ENCODE measurements at places on chromosomes 13 and 19.

- no peak for DNase-seq
Measured at GRCh38 chr13:79604752-79605151, 123.8 kb downstream of the NDFIP2 start.

- DNase-seq = no peak
Measured at GRCh38 chr13:92609376-92609775, 617.2 kb upstream of the GPC6 start.

- no peak for DNase-seq
Measured at GRCh38 chr13:73720216-73720840, 413.9 kb downstream of the KLF12 start.

DNA sequence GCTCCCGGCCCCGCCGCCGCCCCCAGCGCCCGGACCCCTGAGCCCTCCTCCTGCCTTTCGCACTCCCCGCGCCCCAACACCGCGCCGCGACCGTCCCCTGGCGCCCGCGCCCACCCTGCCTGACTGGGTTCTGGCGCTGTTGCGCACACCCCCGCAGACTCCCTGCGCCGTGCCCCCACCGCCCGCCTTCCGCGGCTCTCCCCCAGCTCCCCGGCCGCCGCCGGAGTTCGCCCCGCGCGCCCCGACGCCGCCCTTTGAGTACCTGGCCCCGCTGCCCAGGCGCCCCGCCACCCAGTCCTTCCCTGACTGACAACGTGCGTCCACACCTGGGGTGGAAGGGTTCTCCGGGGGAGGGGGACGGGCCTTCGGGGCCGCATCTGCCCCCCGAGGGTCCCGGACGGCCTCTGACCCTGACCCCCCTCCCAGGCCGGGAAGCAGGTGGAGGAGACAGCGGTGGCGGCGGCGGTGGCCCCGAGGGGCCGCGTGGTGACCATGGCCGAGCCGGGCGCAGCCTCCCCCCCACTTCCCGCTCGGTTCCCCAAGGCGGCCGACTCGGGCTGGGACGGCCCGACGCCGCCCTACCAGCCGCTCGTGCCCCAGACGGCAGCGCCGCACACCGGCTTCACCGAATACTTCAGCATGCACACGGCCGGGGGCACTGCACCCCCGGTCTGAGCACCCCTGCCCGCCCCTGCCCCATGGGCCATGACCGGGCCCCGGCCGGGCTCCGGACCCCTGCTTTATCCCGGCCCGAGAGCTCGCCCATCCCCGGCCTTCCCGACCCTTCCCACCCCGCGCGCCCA is 1.4 kb upstream of the MEGF8 start:
- no peak for DNase-seq

DNA sequence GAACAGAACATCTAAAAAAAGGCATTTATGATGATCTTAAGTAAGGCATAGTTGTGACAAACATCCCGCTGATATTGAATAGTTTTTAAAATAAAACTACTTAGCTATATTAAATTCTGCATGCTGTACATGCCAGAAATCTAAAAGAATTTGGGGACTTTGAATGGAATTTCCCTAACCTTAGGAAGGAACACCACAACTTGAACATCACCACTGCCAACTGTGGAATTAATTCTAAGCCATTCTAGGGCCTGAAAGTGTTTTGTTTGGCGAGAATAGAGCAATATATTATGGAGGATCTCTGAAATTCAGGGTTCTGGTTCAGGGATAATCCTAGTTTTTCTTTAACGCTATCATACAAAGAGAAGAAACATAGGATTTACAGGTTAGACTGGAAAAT is 17.8 kb upstream of the LATS2 start:
- DNase-seq = no peak

DNA sequence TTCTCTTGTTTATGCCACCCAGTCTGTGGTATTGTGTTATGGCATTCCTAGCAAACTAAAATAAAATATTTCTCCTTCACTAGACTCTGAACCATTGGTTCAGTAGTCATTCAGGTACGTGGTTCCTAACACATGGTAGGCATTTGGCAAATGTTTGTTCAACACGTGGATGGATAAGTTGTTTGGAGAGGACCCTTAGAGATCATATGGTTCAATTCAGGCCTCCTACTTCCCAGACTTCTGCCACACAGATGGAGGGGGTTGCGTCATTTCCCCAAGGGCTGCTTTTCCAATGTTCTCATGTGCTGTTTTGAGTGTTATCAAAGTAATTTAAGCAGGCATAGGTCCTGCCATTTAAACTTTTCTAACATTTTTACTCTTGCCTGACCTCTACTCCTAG is 6.7 kb downstream of the CXCL17 start:
- DNase-seq = no peak

GRCh38 chr13:33550885-33551284 is 265.3 kb upstream of the STARD13 start:
- DNase-seq = no peak

- no peak for DNase-seq
Measured at GRCh38 chr13:97249796-97250495, 27.8 kb downstream of the MBNL2 start.

DNA sequence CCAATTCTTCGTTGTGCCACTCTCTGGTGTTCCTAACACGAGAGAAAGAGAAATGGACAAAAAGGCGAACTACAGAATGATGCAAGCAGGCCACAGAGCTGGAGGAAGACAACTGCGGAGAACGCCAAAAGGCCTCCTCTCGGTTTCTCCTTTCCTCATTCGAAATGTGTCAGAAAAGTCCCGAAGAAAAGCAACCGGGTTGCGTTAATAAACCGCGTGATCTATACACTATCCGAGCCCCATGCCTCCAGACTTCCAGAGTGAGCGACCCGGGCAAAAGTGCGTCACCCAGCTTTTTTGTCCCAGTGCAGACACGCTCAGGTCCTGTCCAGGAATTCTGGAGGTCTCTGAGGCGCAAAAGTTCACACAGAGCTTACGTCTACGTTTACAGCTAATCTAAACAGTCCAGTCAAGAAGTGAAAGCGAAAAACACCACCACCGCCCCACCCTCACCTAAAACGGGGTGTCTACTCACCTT is 413 bp downstream of the N4BP2L2 start:
- peak; percentile 11 for DNase-seq

DNA sequence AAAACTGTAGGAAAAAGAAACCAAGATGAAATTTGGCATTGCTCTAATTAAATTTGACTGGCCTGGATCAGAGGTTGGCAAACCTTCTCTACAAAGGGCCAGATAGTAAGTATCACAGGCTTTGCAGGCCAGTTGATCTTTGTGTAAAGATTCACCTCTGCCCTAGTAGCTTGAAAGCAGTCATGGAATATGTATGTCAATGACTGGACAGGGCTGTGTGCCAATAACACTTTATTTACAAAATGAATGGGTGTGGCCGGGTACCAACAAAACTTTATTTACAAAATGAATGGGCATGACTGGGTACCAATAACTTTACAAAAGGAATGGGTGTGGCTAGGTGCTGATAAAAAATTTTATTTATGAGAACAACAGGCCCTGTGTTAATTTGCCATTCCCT is 20.0 kb downstream of the SIN3B start:
- no peak for DNase-seq

GRCh38 chr13:90233933-90234672 is 1113.4 kb upstream of the MIR17HG start:
- DNase-seq = no peak

GRCh38 chr13:98111168-98112098 is 31.5 kb upstream of the FARP1 start:
- DNase-seq = no peak

All from urothelium cell line (cell line).